Right atrium auricular region (tissue), 2 donors: ENCODE measurements at places on chromosomes 3 and 15. TPM values are rescaled to one million over a fixed set of nuclear protein-coding genes. Genes with fewer than 3 reads are reported as not detected.

The RASL12 gene
- total RNA-seq = 183 TPM

The ADGRG7 gene
- total RNA-seq = not detected

The ITIH4 gene
- total RNA-seq = not detected

The CFAP44 gene
- total RNA-seq = 1.2 TPM

The MORC1 gene
- not detected for total RNA-seq

The SPRED1 gene
- total RNA-seq = 10.9 TPM

The SAXO2 gene
- not detected for total RNA-seq

The PIERCE2 gene
- 5.6 TPM for total RNA-seq

The CLDN18 gene
- 21.0 TPM for total RNA-seq

DNA sequence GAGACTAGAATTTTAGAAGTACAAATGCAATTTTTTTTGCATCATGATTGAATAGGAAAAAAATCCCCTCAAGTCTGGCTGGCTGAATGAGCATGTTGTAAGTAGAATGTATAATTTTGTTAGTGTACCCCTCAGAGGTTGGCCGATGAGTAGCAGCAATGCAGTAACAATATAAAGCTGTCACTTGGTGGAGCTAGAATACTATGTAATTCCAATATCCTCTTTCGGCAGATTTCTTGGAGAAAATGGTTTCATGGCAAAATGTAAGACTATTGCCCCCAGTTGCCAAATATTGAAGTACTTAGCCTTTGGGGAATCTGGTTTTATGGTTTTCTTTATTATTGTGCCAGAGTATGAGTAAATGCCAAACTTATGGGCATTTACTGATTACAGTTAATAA is 39.8 kb upstream of the SGO1 start:
- H3K4me3 ChIP-seq = no peak overlapping the region
- no peak overlapping the region for H3K27ac ChIP-seq
- H3K4me1 ChIP-seq = no peaks in the 10 kb centered on the region
- no peaks in the 10 kb centered on the region for H3K27me3 ChIP-seq
- H3K36me3 ChIP-seq = no peaks in the 10 kb centered on the region

DNA sequence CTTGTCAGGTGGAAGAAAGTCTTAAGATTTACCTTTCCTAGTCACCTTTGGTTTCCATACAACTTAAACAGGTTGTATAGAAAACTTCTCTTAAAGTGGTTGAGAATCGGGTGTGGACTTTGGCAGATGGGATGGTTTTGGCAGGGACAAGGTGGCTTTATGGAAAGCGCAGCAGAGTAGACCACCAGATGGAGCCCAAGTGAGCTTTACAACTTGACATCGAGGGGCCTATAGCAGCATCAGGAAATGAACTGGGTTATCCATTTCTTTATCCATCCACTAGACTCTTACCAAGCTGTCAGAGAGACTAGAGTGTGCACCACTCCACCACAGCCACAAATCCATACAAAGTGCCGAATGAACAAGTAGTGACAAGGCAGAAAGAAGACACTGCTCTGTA is 85.3 kb upstream of the MBNL1 start:
- no peak overlapping the region for H3K4me3 ChIP-seq
- H3K4me1 ChIP-seq = no peaks in the 10 kb centered on the region
- no peak overlapping the region for H3K27ac ChIP-seq
- H3K36me3 ChIP-seq = no peaks in the 10 kb centered on the region

DNA sequence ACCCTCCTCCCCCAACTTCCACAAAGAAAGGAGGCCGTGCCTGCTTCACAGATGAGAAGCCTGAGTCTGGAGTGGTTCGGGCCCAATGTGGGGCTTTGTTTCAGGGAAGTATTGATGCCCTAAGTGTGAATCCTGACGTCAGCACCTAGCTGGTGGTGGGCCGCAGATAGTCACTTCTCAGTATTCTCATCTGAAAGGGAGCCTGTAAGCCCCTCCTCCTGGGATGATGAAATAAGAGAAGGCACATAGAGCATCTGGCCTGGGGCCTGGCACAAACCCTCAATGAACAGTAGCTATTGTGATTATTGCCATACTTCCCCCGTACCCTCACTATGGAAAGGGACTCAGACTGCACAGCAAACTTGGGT is 24.8 kb downstream of the LINGO1 start:
- DNase-seq = no peak
- no peak overlapping the region for H3K27ac ChIP-seq
- H3K27me3 ChIP-seq = no peaks in the 10 kb centered on the region
- peaks cover 8% of the 10 kb centered on the region for H3K4me1 ChIP-seq
- H3K36me3 ChIP-seq = no peaks in the 10 kb centered on the region
- no peak overlapping the region for H3K4me3 ChIP-seq

DNA sequence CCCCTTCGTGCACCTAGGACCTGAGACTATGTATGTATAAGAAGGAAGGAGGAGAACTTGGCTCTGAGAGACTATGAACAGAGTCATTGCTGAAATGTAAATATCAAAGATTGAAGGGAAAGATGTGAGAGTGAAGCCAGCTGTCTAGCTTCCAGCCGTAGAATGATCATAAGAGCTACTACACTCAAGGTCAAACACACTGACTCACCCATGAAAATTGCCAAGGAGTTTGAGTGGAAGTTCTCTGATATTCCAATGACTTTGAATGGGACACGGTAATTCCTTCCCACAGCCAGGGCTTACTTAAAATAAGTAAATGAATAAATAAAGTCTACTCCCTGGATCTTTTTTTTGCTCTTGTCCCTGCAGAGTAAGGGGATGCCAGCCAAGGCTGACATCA is 398.9 kb upstream of the TPRG1 start:
- no peak overlapping the region for H3K4me3 ChIP-seq
- DNase-seq = no peak
- H3K27me3 ChIP-seq = no peaks in the 10 kb centered on the region

- peak overlapping the region; percentile 74 for H3K27ac ChIP-seq
- no peaks in the 10 kb centered on the region for H3K27me3 ChIP-seq
- no peak overlapping the region for H3K4me3 ChIP-seq
- DNase-seq = peak; percentile 69
These were observed 11.1 kb downstream of the UACA start for GRCh38 chr15:70752193-70752635.

GRCh38 chr15:101313041-101313761 is 18.2 kb upstream of the SNRPA1 start:
- no peaks in the 10 kb centered on the region for H3K4me1 ChIP-seq
- no peaks in the 10 kb centered on the region for H3K27me3 ChIP-seq
- no peak overlapping the region for H3K4me3 ChIP-seq
- H3K27ac ChIP-seq = no peak overlapping the region
- DNase-seq = no peak

DNA sequence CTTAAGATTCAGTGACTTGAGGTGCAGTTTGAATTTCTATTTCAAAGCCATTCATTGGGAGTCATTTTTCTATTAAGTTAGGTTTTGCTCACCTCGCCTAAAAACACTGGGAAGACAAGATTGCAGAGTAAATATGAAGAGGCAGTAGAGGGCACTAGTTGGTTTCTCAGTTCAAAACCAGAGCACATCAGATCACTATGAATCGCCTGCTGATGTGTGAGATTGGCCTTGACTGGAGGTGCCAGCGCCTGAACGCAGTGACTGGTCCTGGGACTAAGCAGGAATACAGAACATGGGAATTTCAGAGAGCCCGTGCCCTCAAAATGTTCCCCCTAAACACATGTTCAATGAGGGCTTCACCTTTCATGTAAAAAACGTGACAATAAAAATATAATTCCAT is 229.0 kb downstream of the ITPR1 start:
- no peaks in the 10 kb centered on the region for H3K4me1 ChIP-seq
- H3K4me3 ChIP-seq = no peak overlapping the region
- DNase-seq = no peak
- no peaks in the 10 kb centered on the region for H3K27me3 ChIP-seq

DNA sequence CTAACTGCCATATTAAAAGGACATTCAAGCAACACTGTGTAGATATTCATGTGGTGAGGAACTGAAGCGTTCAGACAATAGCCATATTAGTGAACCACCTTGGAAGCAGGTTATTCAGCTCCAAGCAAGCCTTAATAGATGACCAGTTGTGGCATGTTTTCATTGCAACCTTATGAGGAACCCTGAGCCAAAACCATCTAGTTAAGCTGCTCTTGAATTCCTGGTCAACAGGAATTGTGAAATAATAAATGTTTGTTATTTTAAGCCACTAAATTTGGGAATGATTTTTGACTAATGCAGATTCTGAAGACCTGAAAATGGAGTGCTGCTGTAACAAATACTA is 73.0 kb downstream of the SPRED1 start:
- no peaks in the 10 kb centered on the region for H3K27me3 ChIP-seq
- DNase-seq = no peak
- no peak overlapping the region for H3K27ac ChIP-seq
- H3K36me3 ChIP-seq = peaks cover 18% of the 10 kb centered on the region
- no peaks in the 10 kb centered on the region for H3K4me1 ChIP-seq
- H3K4me3 ChIP-seq = no peak overlapping the region

- H3K27ac ChIP-seq = no peak overlapping the region
- no peaks in the 10 kb centered on the region for H3K36me3 ChIP-seq
- no peaks in the 10 kb centered on the region for H3K27me3 ChIP-seq
- H3K4me3 ChIP-seq = no peak overlapping the region
- no peaks in the 10 kb centered on the region for H3K4me1 ChIP-seq
These were observed 14.1 kb upstream of the PRSS50 start for GRCh38 chr3:46731795-46732194.

DNA sequence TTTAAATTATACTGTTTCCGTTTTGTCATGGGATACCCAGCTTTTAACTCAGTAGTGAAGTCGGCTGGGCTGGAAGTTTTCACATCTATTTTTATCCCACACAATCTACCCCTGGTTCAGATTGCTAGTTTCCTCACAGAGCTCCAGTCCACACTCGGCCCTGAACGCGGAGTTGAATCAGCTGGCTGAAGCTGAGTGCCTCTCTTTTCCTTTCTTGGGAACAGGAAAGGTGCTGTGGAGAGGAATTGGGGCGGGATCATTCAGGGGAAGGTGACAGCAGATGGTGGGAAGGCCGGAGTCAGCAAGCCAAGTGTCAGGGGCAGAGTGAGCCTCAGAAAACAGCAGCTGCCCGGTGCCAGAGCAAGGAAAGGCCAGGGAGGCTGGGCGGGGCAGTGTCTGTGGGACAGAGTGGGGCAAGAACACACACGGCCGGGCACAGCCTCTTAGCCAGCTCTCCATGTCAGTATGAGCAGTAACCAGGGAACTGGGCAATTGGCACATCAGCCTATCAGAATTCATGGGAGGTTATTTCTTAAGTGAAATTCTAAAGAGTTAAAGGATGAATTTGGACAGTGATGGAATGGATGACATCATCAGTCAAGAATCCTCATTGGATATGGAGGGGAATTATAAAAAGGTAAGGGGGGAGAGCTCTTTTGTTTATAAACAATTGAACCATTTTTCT is 135.7 kb upstream of the IL12A start:
- H3K36me3 ChIP-seq = no peaks in the 10 kb centered on the region
- H3K4me3 ChIP-seq = peak overlapping the region; percentile 45
- peak overlapping the region; percentile 82 for H3K27ac ChIP-seq
- peaks cover 74% of the 10 kb centered on the region for H3K4me1 ChIP-seq

DNA sequence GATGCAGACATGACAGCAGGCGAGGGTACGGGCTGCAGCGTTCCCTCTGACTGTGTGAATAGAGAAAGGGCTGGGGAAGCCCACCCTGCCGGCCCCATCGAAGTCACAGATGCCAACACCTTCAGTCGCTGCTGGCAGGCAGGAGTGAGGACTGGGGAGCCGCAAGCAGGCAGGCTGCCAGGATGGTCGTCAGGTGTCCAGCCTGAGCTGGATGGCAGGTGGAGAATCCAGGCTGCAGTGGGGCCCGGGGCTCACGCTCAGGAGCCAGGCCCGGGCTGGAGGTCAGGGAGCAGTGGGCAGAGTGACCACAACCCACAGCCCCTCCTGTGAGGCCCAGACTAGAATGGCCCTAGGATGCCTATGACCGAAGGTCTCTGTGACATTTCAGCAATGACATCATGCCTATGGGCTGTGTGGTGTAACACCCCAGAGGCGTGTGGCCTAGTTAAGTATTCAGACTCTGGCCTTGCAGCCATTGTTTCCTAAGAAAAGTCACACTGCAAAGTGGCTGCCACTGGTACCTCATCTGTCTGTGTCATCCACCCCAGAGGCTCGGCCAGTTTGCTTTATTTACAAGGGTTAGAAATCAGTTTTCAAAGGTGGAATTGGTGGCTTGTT is 15.7 kb downstream of the PRR23E start:
- H3K27ac ChIP-seq = no peak overlapping the region
- no peaks in the 10 kb centered on the region for H3K36me3 ChIP-seq
- no peak overlapping the region for H3K4me3 ChIP-seq
- no peaks in the 10 kb centered on the region for H3K4me1 ChIP-seq
- H3K27me3 ChIP-seq = no peaks in the 10 kb centered on the region

- H3K4me3 ChIP-seq = no peak overlapping the region
- H3K27me3 ChIP-seq = no peaks in the 10 kb centered on the region
- no peaks in the 10 kb centered on the region for H3K4me1 ChIP-seq
- DNase-seq = no peak
These were observed 20.5 kb downstream of the DCLK3 start for GRCh38 chr3:36743826-36744225.

GRCh38 chr15:32108661-32109060 is 78.3 kb downstream of the CHRNA7 start:
- no peak overlapping the region for H3K27ac ChIP-seq
- no peak for DNase-seq
- H3K4me1 ChIP-seq = no peaks in the 10 kb centered on the region
- no peaks in the 10 kb centered on the region for H3K36me3 ChIP-seq
- H3K4me3 ChIP-seq = no peak overlapping the region

DNA sequence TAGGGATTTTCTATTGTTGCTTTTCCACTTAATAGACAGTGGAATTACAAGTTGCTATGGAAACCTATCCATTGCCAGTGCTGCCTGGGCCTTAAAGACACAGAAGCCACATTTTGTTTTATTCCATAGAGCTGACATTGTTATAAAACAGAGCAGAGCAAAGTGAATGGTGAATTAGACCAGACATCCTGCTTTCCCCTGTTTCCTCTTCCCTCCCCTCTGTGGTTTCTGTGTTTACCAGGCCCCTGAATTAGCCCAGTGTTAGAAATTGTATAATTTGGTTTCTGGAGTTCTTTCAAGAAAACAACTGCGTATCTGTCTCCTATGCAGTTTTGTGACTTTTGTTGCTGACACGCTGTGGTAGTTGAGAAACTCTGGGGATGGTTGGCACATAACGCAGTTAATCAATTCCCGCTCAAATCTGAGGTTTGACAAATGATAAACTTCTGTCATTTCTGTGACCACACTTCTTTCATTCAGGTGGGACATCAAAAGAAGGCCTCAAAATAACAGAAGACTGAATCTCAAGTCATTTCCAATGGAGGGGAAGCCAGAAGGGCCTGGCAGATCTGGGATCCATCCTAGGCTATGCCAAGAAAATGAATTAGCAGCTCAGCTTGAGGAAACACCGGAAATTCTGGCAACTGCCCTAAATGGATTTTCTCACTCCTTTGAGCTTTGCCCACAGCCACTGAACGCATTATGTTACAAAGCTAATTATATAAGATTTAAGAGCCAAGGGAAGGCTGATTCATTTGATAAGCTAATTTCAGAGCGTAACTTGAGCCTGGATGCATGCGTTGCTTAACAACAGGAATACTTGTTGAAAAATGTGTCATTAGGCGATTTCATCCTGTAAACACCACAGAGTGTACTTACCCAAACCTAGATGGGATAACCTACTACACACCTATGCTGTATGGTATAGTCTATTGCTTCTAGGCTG is 46.9 kb downstream of the NR1D2 start:
- H3K4me1 ChIP-seq = no peaks in the 10 kb centered on the region
- DNase-seq = no peak
- no peak overlapping the region for H3K27ac ChIP-seq
- no peaks in the 10 kb centered on the region for H3K36me3 ChIP-seq
- H3K4me3 ChIP-seq = no peak overlapping the region

- DNase-seq = no peak
- H3K4me1 ChIP-seq = no peaks in the 10 kb centered on the region
- no peak overlapping the region for H3K4me3 ChIP-seq
These were observed 37.5 kb upstream of the IQSEC1 start for GRCh38 chr3:13110678-13111116.
